ENCODE measurements at places on chromosomes 2 and 18.

GRCh38 chr18:48007955-48008701 lies 77.7 kb upstream of the SMAD2 start:
- peak; percentile 28 for DNase-seq

- no peak for DNase-seq
These were observed 42.7 kb upstream of the MSH2 start for GRCh38 chr2:47360283-47360682.

DNA sequence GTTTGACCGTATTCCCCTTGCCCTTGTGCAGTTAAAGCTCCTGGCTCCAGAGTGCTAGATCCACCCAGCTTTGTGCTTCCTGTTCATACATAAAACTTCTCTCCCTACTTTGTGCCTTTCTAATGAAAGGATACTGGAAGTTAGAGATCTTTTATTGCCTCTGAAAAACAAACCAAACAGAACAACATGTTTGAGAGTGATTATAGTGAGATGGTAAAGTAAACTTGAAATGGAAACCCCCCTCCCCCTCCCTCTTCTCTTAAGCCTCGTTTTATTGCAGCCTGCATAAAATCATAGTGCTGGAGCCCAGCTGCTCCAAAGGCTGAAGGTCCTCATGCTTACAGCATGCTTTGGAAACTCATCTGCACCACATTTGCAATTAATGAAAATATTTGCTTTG lies 125.1 kb downstream of the TANC1 start:
- no peak for DNase-seq

GRCh38 chr2:139469985-139470384 lies 689.8 kb upstream of the NXPH2 start:
- DNase-seq, result no peak

- DNase-seq, result no peak
These were observed 5.5 kb downstream of the CEBPZOS start for GRCh38 chr2:37201766-37202165.

- no peak for DNase-seq
These were observed 796.6 kb downstream of the ERBB4 start for GRCh38 chr2:211741966-211742365.

- no peak for DNase-seq
These were observed 731.7 kb upstream of the ZNF804A start for GRCh38 chr2:183866666-183867065.

DNA sequence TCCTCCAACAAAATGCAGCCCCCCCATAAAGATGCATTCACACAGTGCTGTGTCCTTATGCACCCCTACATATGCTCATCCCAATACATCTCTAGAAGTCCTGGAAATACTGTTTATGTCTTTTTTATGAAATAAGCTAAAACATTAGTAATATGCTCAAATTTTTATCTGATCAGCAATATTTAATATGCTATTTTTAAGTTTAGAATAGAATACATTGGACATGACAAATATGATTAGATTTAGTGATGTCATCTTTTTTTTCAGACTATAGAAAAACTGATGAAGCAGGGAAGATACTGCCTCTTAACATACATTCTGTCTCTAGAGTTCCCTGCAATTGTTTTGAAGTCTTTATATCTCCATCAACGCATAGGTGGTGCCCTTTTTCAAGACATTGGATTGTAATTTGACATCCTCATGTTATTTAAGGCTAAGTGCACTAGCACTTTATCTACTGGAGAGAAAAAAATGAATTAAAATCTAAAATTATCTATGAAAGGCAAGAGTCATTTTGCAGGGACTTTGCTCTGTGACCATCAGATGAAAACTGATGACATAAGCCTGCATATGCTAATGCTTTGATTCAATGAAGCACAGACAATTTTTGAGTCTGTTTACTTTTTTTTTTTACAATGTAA lies 395.3 kb downstream of the LPIN1 start:
- no peak for DNase-seq

- no peak for DNase-seq
These were observed 1106.3 kb upstream of the SLC39A10 start for GRCh38 chr2:194550702-194551101.

GRCh38 chr2:109724533-109725460 lies 69.3 kb upstream of the RGPD5 start:
- no peak for DNase-seq

DNA sequence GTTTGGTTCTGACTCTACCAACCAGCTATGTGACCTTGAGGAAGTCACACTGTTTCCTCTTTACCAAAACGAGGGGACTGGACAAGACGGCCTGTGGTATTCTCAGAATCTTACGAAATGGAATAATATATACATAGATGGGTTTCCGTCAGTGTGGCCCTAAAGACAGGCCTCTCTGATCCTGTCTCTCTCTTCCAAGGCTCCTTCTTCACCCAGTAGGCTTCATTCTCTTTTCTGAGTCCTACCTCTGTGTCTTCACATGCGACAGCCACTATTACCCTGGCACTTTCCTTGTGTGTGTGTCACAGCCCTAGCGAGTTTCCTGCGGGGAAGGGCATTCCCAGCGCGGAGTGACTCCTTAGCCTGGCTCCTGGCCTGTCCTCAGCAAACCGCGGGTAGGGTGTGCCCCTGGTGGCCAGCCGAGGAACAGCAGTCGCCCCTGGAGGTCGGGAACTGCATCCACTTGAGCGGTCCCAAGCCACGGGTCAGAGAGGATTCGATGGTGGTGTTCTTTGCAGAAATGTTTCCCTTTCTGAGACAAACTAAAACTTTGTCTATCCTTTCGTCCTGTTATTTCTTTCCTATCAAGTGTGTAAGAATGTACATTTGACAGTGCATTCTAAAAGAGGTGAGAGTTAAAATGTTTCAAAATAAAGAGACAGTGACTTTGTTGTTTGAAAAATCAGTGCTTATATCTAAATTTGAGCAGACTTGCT lies 63.3 kb downstream of the RAB31 start:
- DNase-seq, result no peak

DNA sequence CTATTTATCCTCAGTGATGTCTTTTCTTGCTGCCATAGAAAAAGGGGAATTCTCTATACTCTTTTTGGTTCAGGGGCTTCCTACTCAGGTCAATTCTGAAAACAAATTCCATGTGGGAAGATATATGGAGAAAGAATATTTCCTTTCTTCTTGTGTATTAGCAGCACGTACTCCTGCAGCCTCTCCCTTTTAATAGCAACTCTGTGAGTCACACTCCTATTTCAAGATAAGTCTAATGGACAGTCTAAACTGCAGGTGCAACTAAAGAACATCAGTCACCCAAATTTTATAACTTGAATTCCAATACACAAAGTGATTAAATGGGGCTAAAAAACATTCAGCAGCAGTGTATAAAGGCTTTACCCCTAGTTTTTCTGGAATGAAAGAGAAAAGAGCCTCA lies 942.2 kb downstream of the CNTNAP5 start:
- no peak for DNase-seq

DNA sequence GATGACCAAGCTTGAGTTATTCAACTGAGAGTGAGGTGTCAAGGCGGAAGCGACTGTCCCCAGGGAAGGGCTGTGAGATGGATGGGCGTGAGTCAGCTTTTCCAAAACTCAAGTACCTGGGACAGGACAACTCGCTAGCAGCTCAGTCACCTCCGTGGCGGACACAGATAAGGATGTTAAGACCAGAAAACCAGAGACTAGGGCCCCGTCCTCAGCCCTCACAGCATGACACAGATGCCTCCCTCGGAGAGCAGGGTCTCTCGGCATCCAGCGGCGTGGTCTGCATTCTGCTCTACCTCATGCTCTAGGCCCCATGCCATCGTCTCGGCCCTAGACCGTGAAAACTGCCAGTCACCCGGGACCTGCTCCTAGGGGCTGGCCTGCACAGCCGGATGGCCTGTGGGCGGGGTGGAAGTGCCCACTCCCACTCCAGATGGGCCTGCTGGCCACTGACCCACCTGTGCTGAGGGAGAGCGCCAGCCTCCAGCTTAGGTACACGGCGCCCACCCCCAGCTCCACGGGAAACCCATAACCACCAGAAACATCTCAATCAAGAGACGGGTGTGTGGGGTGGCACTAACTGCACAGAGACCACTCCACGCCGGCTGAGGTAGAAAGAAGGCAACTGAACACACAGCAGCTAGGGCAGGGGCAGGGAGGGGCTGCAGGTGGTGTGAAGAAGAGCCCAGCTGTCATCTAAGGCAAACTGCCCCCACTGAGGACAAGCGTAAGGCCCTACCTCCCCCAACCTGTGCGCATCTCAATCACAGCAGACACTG lies 39.8 kb downstream of the ANO7 start:
- no peak for DNase-seq

DNA sequence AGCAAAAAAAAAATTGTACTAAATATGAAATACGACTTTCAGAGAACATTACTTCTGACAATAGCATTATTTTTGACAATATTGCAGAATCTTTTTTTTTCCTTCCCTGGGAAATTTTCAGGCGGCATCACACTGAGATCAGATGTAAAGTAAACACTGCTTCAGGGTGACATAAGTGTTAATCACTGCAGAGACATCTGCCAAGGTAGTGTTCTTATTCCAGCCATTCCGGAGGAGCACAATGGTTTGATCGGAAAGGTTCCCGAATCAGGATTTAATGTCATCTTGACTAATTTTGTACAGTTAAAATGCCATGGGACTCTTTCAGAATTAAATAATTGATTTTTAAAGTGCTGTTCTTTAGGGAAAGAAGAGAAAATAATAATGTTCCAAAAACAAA lies 56.7 kb upstream of the ZNF236 start:
- DNase-seq, result no peak

GRCh38 chr2:168801961-168802858 lies at the start of gene NOSTRIN:
Gene NOSTRIN, plus strand, starts transcription at chr2:168802637. Its CDS starts 10 bp downstream, at chr2:168802647.
- no peak for DNase-seq

GRCh38 chr2:74806355-74806839 lies 27.5 kb upstream of the HK2 start:
- DNase-seq, result no peak

GRCh38 chr2:169504651-169505050 lies 4.9 kb upstream of the KLHL41 start:
- DNase-seq, result no peak

DNA sequence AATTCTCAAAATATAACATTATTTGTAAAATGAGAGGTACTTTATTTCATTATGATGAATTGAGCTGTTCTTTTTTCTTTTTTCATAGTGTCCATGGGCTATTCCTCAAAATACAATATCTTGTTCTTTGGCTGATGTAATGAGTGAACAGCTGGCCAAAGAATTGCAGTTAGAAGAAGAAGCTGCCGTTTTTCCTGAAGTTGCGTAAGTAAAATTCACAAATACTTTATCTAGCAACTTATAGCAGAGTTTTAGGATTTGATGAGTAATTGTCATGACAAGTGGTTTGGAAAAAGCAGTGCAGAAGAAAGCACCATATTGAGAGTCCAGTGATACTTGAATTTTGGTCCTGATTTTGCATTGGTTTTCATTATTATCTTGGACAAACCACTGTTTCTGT lies 9.8 kb downstream of the RIOK3 start:
- DNase-seq, result no peak

DNA sequence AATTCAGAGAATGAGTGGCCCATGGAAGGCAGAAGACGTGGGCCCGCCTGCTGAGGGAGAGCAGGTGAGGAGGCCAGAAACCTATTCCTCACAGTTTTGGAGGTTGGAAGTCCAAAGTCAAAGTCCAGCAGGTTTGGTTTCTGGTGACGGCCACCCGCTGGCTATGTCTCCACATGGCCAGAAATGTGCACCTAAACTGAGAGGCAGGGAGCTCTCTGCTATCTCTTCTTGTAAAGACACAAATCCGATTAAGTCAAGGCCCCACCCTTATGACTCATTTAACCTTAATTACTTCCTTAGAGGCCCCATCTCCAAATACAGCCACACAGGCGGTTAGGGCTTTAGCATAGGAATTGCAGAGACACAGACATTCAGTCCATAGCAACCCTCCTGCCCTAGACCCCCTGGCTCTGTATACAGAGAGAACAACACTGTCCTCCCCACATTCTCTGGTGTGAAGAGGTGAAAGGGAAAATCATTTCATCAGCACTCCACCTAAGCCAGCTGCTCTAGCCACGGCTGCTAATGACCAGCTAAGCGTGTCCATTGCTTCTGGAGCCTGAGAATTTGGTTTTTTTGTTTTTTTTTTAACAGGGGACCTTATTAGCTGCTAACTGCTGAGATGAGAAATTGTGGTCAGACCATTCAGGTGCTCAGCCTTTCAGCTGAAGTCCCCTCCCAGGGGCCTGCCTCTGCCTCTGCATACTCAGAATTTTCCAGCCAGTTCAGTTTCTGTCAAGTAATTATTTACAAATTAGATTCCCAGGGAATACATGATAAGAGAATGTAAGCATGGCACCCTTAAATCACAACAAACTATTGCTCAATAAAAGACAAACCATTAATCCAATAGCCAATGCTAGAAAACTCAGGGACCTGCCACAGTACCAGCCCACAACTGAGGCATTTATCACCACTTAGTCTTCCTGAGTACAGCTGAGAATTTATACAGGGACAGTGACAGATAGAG lies 368.7 kb upstream of the ID2 start:
- DNase-seq, result no peak

DNA sequence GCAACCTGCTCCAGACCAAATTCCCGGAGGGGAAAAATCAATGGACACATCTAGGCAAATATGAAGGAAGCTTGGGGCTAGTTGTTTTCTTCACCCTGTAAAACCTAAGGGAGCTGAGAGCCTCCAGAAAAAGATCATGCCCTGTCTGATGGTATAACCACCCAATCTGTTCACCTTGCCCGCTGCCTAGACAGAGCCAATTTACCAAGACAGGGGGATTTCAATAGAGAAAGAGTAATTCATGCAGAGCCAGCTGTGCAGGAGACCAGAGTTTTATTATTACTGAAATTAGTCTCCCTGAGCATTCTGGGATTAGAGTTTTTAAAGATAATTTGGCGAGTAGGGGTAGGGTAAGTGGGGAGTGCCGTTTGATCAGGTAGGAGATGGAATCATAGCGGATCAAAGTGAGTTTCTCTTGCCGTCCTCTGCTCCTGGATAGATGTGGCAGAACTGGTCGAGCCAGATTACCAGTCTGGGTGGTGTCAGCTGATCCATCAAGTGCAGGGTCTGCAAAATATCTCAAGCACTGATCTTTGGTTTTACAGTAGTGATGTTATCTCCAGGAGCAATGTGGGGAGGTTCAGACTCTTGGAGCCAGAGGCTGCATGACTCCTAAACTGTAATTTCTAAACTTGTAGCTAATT lies 35.1 kb upstream of the B4GALT6 start:
- no peak for DNase-seq

- DNase-seq, result no peak
These were observed 287.1 kb downstream of the MTX2 start for GRCh38 chr2:176556373-176556772.

DNA sequence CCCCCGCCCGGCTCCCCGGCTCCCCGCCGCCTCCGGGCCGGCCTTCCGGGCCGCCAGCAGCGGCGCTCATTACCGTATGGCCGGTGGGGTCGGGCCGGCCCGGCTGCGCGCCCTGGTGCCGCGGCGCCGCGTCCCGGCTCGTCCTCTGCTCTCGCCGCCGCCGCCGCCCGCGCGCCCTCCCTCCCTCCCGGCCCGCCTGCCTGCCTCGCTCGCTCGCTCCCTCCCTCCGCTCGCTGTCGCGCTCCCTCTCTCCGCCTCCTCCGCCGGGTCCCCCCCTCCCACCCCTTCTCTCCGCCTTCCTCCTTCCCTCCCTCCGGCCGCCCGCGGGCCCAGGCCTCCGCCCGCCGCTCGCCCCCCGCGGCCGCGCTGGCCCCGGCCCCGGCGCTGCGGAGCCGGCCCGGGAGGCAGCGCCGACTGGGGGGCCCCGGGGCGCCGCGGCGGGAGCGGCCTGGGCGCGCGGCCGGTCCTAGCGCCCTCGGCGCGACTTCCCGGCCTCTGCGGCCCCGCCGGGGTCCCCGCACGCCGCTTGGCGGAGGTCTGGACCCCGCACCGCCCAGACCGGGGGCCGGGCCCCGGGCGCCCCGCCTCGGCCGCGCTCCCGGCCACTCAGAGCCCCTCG lies at the start of gene DNMT3A:
TSS of gene DNMT3A (minus strand) at position 173 of the 619 bp plus-strand sequence. CDS start 27,941 bp downstream, outside the sequence.
- no peak for DNase-seq

All from stimulated activated CD4-positive, alpha-beta T cell treated with anti-CD3 and anti-CD28 coated beads, TNF-alpha, amount 100 ng/mL, for 1 hour (primary cell).